Stomach (tissue), 19 donors: ENCODE measurements at places on chromosomes 12 and 14. TPM values are rescaled to one million over a fixed set of nuclear protein-coding genes. Genes with fewer than 3 reads are reported as not detected.

GRCh38 chr14:105410642-105411016 is 9.0 kb upstream of the MTA1 start:
- DNase-seq: no peak

- DNase-seq: no peak
Measured at GRCh38 chr12:75704664-75705063, 193.3 kb upstream of the KRR1 start.

DNA sequence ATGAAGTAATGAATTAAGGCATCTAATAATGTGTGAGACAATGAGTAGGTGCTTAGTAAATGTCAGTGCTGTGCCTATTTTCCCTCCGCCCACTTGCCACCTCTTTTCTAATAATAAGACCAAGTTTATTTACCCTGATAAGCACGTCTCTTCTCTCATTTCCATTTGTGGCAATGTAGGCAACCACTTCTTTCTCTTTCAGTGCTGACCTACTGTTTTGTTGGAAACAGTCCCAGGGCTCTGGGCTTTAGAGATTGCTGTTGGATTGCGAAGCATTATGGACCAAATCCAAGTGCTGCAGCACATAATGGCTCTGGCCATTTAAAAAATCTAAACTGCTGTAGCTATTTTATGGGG is 141.3 kb upstream of the PLEKHG7 start:
- DNase-seq: peak; percentile 73

DNA sequence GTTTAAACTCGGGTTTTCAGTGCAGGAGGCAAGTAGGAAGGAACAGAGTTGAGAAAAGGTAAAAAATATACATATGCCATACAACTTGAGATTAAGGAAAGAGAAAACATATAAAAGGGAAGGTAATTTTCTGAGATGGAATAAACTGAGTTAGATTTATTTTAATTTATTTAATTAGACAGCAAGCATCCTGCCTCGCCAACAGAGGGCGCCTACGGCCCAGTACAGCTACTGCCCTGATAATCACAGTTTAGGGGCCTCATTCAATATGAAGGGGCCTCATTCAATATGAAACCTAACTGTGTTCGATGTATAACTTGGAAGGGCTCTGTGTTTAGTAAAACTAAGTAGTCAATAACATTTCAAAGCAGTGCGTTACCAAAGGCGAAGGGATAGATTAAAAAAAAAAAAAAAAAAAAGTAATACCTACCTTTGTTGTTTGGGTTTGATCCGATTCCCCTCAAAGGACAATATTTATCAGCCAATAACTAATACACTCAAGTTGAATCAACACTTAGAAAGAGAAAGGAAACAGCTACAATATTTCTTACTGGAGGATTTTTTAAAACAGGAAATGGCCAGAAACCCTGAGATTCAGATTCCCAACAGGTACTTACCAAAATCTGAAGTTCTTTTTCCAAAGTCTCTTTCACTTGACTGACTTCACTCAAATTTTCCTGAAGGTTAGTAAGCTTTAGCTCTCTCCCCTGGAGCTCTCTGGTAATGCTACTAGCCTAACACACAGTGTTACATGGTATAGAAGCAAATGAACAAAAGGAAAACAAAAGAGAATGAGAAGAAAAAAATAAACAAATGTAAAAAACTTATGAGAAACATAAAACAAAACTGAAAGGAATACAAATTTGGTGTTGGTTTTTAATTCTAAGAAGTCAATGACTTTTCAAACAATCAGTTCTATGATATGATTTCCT is 70.0 kb upstream of the VPS33A start:
- DNase-seq: peak; percentile 42

- peak; percentile 70 for DNase-seq
Measured at GRCh38 chr12:15276088-15276698, 46.1 kb upstream of the PTPRO start.

- DNase-seq: no peak
Measured at GRCh38 chr14:104209985-104210816, 71.8 kb downstream of the KIF26A start.

DNA sequence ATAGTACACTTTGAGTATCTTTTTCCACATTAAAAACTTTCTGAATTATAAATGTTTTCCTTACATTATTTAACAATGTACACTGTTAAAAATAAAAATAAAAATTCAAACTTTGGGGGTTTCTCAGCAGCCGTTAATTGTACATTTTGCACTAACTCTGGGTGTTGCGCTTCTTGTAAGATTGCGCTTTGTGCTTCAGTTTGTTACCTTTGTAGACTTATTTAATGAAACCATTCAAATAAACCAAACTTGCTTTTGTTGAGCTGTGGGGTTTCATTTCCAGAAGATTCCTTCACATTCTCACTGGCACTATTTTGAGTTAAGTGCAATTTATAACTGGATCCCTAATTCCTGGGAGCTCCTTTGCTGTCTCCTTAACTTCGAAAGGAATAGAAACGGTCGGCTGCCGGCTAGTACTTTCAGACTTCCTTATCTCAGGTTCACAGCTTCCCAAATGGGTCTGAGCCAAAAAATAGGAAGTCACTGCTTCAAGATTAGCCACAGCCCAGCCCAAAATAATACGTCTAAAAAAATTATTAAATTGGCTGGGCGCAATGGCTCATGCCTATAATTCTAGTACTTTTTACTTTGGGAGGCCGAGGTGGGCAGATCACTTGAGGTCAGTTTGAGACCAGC is 38.2 kb downstream of the RAD52 start:
- DNase-seq: peak; percentile 30

DNA sequence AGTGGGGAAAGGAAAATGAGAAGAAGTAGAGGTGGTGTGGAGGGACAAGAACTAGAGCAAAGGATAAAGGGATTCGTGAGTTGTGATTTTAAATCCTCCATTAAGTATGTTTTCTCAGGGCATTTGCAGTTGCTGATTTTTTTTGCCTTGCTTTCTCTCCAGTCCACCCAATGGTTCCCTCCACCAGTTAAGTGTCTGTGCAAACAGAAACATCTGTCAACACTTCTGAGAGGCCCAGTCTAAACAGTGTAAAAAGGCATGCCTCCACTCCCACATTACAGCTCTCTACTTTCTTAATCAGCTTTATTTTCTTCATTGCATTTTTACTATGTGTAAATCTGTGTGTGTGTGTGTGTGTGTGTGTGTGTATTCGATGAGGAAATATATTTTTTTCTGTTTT is 141.2 kb downstream of the PPFIA2 start:
- DNase-seq: peak; percentile 7

GRCh38 chr12:123840765-123841425 is 78.8 kb downstream of the DNAH10 start:
- DNase-seq: no peak

DNA sequence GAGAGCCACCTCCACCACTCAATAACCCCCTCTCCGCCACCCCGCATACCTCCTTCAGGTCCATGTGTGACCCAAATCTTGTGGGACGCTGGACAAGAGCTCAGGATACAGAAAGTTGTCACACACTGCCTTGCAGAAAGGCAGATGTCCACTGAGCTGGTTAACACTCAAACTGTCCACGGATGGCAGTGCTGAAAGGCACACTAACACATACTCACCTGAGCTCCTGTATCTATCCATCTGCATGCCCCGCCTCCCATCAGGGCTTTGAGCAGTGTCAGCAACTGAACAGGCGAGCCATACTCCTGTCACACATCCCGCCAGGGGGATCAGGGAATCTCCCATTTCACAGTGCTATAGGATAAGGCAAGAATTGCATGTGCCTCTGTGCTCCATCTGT is 642.0 kb downstream of the GALC start:
- DNase-seq: no peak

DNA sequence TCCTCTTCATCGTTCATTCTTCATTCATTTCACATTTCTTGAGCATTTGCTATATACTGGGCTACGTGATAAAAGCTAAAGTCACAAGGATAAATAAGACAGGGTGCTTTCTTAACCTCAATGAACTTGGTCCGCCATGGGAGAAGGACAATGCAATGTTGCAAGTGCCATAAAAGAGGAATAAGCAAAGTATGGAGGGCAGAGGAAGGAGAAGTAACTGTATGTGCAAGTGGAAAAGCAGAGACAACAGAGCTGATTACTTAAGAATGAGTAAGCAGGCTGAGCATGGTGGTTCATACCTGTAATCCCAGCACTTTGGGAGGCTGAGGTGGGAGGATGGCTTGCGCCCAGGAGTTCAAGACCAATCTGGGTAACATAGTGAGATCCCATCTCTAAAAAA is 14.4 kb downstream of the AREL1 start:
- DNase-seq: no peak

DNA sequence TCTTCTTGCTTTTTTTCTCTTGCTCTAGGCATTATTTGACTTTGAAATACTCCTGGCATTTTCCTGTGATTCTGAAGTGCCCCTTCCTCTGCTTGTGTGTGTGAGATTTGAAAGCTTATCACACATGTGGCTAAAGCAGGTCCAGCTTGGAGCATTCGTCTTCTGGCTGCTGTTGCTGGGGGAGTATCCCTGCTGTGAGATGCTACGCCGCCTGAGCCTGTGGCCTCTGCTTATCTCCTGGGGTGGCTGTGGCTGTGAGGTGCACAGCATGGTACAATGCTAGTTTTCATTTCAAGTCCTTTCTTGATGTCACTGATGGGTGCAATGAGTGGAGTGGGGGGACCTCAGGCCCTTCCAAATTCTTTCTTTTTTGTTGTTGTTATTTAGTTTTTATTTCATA is 371.8 kb downstream of the ZFP36L1 start:
- no peak for DNase-seq

GRCh38 chr12:52434081-52434733 is at the start of gene KRT75:
KRT75 (minus strand) TSS chr12:52434371; CDS start chr12:52434304, 67 bp downstream.
- no peak for DNase-seq

- DNase-seq: peak; percentile 28
Measured at GRCh38 chr14:71175491-71175890, 268.2 kb downstream of the PCNX1 start.

- peak; percentile 61 for DNase-seq
Measured at GRCh38 chr14:95313707-95314106, 6.0 kb downstream of the CLMN start.

GRCh38 chr14:102539544-102540314 is 30.2 kb upstream of the ANKRD9 start:
- DNase-seq: no peak

DNA sequence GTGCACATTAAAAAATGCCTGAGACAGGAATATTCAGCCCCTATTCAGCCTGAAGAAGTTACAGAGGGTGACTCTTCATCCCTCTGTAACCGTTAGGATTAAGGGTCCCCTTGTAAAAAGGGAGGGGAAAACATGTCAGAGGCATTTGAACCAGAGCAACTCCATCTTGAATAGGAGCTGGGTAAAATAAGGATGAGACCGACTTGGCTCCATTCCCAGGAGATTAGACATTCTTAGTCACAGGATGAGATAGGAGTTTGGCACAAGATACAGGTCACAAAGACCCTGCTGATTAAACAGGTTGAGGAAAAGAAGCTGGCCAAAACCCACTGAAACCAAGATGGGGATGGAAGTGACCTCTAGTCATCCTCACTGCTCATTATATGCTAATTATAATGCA is 19.9 kb upstream of the MDM1 start:
- DNase-seq: no peak

DNA sequence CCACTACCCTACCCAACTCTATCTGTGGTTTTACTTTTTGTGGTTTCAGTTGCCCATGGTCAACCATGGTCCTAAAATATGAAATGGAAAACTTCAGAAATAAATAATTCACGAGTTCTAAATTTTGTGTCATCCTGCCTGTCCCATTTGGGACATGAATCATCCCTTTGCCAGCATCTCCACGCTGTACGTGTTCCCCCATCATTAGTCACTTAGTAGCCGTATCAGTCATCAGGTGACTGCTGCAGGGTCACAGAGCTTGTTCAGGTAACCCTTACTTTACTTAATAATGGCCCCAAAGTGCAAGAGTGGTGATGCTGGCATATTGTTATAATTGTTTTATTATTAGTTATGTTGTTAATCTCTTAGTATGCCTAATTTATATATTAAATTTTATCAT is 209.9 kb downstream of the ITPR2 start:
- DNase-seq: no peak

- no peak for DNase-seq
Measured at GRCh38 chr12:61487728-61488127, 772.5 kb upstream of the USP15 start.

DNA sequence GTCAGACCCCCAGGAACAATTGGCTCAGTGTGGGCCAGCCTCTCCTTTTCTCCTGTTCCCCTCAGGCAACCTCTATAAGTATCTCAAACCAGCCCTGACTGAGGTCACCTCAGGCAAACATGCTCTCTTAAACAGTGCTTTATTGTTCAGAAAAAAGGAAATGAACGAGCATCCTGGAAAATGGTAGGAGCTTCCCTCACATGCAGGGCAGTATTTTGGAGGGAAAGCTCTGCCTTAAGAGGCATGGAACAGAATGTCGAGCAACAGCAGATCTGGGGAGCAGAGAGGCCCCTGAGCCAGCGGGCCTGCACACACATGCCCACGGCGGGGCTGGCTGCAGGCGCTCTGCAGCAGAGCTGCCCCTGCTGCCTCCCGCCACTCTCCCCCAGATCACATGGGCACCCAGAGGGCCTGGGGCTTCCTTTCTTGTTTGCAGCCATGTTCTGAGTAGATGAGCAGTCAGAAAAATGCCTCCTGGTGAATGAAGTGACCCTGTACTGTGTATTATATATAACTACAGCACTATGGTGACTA is 42.0 kb downstream of the MOK start:
- DNase-seq: no peak

DNA sequence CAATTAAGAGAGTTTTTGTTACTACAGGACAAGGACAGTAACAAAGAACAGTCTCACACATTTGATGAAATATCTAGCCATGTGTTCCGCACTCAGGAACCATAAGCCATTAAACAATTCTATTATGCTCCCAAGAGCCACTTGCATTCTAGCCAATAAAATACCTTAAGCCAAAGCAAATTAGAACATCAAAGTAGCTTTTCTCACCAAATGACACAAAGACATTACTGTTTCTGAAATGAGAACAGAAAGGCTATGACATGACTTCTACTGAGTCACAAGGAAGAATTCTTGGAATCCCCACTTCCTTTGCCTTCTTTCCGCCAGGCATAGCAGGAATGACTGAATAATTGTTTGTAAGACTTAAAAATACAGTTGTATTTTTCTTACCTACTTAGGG is 445.8 kb downstream of the ATP23 start:
- DNase-seq: no peak

- DNase-seq: no peak
Measured at GRCh38 chr14:31090883-31091764, 64.9 kb upstream of the STRN3 start.

GRCh38 chr12:52519387-52519703 is 849 bp downstream of the KRT5 start:
- DNase-seq: no peak

GRCh38 chr12:66502911-66503310 is 176.0 kb downstream of the GRIP1 start:
- DNase-seq: no peak

The GPR137C gene
- not detected for polyA plus RNA-seq

The TPH2 gene
- polyA plus RNA-seq: not detected

The KRT85 gene
- not detected for polyA plus RNA-seq

The FSCB gene
- not detected for polyA plus RNA-seq

The CCDC77 gene
- 5.2 TPM for polyA plus RNA-seq

The APOLD1 gene
- 4.4 TPM for polyA plus RNA-seq

The PMCH gene
- not detected for polyA plus RNA-seq

The SDSL gene
- polyA plus RNA-seq: 11.8 TPM

The NT5DC3 gene
- polyA plus RNA-seq: 3.5 TPM

The ATP6V1D gene
- 86.0 TPM for polyA plus RNA-seq

The HHIPL1 gene
- 0.15 TPM for polyA plus RNA-seq

The DHRS7 gene
- polyA plus RNA-seq: 45.9 TPM

The PIP4K2C gene
- polyA plus RNA-seq: 14.1 TPM
